ENCODE measurements at places on chromosomes 5 and 9.

DNA sequence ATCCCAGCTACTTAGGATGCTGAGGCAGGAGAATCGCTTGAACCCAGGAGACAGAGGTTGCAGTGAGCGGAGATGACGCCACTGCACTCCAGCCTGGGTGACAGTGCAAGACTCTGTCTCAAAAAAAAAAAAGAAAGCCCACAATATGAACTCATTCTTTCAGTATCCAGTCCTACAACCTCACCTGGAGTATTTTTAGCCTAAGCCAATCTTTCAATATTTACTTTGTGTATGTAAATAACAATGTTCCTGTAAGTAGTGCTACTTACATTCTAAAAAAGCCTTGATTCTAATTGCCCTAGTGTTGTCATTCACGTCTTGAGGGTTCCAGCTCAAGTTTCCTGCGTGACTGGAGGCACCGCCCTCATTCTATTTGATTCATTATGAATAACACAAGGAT is 62.0 kb downstream of the BHMT start:
- no peak for DNase-seq

- no peak for DNase-seq
These were observed 935.8 kb downstream of the TLE4 start for GRCh38 chr9:80507611-80508010.

DNA sequence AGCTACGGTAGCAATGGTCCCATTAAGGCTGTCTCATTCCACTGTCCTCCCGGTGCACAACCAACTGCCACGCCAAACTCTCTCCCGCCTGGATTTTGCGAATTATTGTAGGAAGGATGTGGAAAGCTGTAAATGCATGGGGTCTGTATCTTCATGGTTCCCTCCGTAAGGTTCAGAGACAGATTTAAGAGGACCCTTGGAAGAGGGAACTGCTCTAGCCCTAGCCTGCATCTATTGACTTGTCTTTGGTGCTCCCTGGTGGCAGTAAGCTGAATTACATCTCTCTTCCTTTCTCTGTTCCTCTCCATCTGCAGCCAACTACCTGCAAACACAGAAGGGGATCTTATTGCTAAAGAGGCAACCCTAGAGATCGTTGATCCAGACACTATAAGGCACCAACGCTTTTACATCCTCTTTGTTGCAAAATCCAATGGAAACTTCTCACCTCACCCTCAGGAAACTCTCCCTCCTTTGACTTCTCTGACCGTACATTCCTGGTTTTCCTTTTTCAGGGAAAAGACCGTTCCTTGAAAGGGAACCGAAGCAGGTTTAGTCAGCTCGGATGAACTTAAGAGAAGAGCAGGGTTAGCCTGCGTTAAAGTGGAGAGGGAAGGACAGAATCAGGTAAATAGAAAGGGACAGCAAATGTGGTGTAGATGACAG is 11.9 kb downstream of the CAPSL start:
- peak; percentile 79 for DNase-seq

- DNase-seq, result peak; percentile 27
These were observed 13.2 kb downstream of the ATOX1 start for GRCh38 chr5:151745071-151745705.

DNA sequence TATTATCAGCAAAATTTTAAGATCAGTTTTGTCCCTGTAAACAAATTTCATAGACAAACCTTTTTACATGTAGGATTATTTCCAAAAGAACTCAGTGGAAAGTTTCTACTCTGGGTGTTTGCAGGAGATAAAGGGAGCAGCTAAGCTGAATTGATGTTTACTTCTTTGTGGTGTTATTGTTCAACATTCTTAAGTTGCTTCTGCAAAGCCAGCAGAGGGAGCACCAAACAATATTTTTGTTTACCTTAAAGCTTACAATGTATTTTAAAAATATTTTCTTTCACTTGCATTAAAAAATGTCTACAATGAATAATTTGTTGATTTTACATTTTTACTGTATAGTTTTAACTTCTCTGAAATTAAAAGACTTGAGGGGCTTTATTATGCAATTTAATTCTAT is 135.4 kb downstream of the ATG10 start:
- DNase-seq, result peak; percentile 72

DNA sequence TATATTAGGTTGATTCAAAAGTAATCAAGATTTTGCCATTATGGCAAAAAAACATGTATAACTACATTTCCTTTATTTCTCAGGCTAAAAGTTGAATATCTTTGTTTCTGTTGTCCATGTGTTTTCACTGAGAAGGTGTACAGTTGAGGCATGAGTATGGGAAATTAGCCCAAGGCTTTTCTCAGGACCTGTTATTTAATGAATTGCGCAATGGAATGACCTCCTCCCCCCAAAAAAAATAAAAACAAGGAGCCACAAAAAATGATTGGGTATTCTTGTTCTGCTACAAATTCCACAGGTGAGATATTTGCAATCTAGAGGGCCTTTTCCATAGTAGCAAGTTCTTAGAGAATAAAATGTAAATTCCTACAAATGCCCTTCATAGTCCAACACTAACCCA is 186.8 kb downstream of the TRPM3 start:
- no peak for DNase-seq

- DNase-seq, result no peak
These were observed 144.7 kb downstream of the CFAP90 start for GRCh38 chr5:7706256-7706655.

GRCh38 chr5:126805063-126805462 is 28.1 kb downstream of the LMNB1 start:
- DNase-seq, result peak; percentile 27

DNA sequence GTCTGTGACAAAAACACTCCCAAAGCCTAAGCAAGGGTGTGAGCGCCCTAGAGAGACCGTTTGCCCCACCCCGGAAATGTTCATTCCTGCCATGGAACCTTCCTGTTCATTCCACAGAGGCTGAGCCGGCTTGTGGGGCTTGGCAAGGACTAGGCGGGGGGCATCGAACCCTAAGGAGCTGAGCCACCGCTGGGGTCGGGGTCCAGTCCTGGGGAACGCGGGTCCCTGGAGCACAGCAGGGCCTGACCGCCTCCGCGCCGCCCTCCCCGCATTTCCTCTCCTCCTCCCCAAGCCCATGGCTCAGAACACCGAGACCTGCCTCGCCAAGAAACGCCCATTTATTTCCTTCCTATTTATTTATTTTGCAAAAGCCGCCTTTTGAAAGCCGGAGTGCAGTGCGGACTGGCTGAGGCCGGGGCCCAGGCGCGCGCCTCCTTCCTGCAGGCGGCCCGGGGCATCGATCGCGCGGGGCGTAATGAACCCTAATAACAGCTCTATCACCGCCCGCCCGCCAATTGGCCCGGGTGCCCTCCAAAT is 228.9 kb upstream of the IRX4 start:
- DNase-seq, result no peak

DNA sequence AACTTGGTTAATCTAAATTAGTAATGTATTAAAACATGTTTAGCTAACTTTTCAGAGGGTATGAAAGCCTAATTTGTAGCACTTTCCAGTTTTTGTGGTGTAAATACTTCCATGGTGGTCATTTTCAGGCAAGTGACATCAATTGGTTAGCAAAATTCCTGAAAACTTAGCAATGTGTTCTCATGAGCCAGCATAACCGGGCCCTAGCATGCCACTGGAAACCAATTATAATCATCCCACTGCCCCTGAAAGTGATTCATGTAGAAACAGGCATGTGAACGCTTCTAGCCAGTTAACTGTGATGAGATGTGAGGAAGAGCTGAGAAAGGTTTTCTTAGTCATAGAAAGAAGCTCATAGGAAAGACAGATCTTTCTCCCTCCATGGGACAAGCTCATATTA is 417.2 kb downstream of the TLR4 start:
- no peak for DNase-seq

Measured in hematopoietic multipotent progenitor cell treated with erythropoietin and hydrocortisone succinate and interleukin-3 and kit ligand, for 6 days (in vitro differentiated cells).